ENCODE measurements at places on chromosomes 2 and 18. TPM values are rescaled to one million over a fixed set of nuclear protein-coding genes. Genes with fewer than 3 reads are reported as not detected.

- DNase-seq: no peak
Observed at GRCh38 chr2:113676623-113677266, 49.7 kb downstream of the RABL2A start.

Gene LCT
- total RNA-seq: not detected

DNA sequence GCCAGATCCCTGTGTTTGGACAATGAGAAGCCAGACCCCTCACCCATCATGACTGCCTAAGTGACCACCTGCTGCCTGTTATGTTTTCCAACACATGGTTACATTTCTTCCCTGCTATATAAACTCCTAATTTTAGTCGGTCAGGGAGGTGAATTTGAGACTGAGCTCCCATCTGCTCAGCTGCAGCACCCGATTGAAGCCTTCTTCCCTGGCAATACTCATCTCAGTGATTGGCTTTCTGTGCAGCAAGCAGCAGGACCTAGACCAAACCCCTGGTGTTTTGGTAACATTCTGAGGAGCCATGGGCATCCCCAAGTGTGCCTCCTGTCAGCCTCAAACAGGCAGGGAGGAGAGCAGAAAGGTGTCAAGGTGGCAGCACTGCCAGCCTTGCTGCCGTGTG, 141.2 kb downstream of the CD8B2 start:
- no peak for DNase-seq

Gene HOXD12
- total RNA-seq: not detected

GRCh38 chr2:10059016-10059351, 15.6 kb downstream of the KLF11 start:
- DNase-seq: no peak

GRCh38 chr2:152126664-152127063, 27.8 kb upstream of the CACNB4 start:
- DNase-seq: no peak

- DNase-seq: no peak
Observed at GRCh38 chr2:153819501-153819900, 52.2 kb upstream of the GALNT13 start.

Gene FABP1
- not detected for total RNA-seq

GRCh38 chr2:132618734-132619133, 51.3 kb downstream of the LYPD1 start:
- DNase-seq: no peak

Gene UGT1A3
- total RNA-seq: not detected

Gene DGKD
- 26.8 TPM for total RNA-seq

Gene SIX3
- total RNA-seq: not detected

Gene KCMF1
- 55.0 TPM for total RNA-seq

Gene MEIS1
- 19.8 TPM for total RNA-seq

- DNase-seq: no peak
Observed at GRCh38 chr2:7950035-7950612, 731.7 kb upstream of the ID2 start.

DNA sequence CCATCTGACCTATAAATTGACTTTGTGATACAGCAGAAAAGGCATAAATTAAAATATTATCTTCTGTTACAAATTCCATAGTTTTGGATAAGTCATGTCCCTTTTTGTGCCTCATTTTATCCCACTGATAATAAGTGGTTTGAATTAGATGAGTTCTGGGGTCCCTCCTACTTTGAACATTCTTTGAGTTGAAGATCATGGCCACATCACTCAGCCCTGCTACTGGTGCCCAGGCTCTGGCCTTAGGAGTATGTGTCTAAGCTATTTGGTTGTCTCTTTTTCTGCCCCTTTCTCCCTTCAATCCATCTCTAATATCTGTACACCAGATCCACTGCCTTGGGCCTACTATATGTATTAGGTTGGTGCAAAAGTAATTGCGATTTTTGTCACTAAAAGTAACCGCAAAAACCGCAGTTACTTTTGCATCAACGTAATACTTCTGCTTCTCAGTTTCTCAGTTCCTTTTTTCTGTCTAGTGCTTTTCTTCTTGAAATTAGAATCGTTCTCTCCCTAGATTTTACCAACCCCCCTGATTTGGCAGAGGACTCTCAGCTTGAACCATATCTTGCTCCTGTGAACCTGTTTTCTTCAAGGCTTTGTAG, 362.5 kb upstream of the TNP1 start:
- DNase-seq: no peak

DNA sequence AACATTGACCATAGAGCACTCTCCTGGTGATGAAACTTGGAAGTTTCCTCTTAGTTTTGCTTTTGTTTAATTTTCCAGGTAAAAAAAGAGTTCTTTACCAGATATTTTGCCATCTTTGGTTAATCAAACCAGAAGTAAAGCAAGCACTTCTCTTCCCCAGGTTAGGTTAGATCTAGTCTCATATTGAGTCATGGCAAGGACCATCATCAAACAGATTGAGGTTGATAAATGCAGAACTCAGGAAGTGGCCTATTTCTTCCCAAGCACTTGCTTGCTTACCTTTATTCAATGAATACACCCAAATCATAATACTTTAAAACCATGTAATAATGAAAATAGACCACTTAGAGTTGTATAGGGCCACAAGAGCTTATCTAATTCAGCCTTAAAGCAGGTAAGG, 23.4 kb downstream of the DNAH6 start:
- no peak for DNase-seq

GRCh38 chr2:189485146-189485545, 43.9 kb downstream of the WDR75 start:
- DNase-seq: no peak

GRCh38 chr2:142586693-142587580, 290.5 kb upstream of the KYNU start:
- DNase-seq: no peak

Gene ANKRD44
- 18.4 TPM for total RNA-seq

GRCh38 chr2:106552921-106553320, 65.8 kb downstream of the CD8B2 start:
- DNase-seq: no peak

Gene UGT1A5
- not detected for total RNA-seq

Gene MSTN
- total RNA-seq: 0.63 TPM

GRCh38 chr18:4599312-4599711, 144.2 kb upstream of the DLGAP1 start:
- DNase-seq: no peak

DNA sequence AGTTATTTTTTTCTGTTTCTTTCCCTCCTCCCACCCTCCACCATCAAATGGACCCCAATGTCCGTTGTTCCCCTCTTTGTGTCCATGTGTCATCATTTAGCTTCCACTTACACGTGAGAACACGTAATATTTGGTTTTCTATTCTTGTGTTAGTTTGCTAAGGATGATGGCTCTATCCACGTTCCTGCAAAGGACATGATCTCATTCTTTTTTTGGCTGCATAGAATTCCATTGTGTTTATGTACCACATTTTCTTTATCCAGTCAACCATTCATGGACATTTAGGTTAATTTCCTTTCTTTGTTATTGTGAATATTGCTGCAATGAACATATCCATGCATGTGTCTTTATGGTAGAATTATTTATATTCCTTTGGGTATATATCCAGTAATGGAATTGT, 91.3 kb upstream of the TNP1 start:
- DNase-seq: no peak

Gene COPS8
- total RNA-seq: 94.7 TPM

Gene REEP1
- total RNA-seq: 4.1 TPM

GRCh38 chr2:105584435-105585010, 160.2 kb upstream of the NCK2 start:
- DNase-seq: no peak

Gene CACNB4
- total RNA-seq: 5.4 TPM

Gene SAG
- 0.09 TPM for total RNA-seq

DNA sequence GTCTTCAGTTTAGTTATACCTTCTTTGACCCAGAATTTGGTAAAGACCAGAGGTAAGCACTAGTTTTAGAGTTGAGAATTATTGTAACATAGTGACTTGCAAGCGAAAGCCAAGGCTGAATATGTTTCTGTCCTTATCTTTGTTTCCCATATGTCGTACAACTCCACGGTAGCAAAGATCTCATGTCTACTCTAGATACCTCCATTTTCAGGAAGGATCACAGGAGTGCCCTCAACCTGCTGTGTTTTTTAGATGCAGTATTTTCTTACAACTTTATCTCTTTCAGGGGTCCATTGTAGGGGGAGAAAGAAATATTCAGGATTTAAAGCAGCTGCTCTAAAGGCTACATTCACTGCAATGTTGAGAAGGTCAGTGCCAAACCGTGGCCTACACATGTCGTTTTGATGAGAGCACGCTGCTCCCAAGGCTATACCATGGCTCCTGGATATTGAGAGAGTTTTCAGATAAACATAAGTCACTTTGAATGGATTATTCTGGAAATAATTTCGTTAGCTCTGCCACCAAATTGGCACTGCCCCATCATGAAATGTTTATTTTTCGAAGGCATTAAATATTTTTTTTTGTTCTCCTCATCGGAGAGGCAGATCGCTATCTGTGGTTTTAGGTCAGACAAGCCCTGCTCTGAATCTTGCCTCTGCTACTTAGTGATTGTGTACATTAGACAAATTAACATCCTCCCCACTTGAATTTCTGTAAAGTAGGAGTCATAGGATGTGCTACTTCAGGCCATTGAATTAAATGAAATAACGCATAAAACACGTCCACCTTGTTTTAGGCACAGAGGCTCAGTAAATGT, 2.1 kb downstream of the RHBDD1 start:
- DNase-seq: no peak

DNA sequence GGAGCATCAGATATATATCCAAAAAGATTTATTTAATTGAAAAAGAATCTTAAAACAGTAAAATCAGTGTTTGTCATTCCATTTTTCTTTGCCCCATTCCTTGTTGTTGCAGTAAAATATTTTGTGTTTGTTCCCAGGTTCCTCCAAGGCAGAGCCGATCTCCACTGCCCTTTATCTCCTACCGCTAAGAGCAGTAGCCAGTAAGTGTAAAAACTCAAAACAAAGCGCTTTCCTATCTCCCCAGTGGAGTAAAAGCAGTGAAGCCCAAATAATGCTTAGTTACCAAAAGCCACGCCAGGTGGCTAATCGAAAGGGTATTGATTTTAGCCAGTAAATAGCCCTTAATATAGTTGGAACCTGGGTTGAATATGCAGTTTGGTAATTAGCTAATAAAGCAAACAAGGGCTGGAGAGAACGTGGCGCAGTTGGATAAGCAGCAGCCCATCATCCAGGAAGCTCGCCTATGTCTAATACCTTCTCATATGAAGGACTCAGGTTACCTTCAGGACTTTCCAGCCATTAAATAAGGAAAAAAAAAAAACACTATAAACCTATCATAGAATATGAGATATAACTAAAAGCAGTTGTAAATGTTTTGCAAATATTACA, 12.4 kb upstream of the GPD2 start:
- DNase-seq: no peak

- no peak for DNase-seq
Observed at GRCh38 chr2:8754106-8754776, 72.4 kb downstream of the ID2 start.

- no peak for DNase-seq
Observed at GRCh38 chr18:35511833-35512232, 14.1 kb upstream of the INO80C start.

DNA sequence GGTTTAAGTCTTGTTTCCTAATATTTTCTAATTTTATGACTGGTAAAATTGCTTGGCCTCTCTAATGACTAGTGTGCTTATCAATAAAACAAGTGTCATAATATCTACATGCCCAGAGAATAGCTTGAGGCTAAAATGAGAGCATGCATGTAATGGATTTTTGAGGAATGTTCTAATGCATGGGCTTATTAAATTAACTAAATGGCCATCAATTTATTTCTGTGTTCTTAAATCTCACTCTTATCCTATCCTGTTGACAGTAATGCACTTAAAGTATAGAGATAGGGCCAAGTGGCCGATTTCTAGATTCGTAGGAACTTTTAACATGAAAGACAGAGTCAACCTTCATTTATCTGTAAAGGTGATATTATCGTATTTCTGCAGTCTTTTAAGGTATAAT, 252.4 kb upstream of the COL3A1 start:
- DNase-seq: no peak

Gene SKOR2
- total RNA-seq: not detected

- no peak for DNase-seq
Observed at GRCh38 chr2:8534729-8535468, 147.0 kb upstream of the ID2 start.

- no peak for DNase-seq
Observed at GRCh38 chr2:214774108-214774507, 35.4 kb downstream of the BARD1 start.

GRCh38 chr18:75297731-75298130, 87.1 kb downstream of the TSHZ1 start:
- no peak for DNase-seq

Gene GNLY
- 3.2 TPM for total RNA-seq

Measured in omental fat pad (tissue), 4 donors.